ENCODE measurements at places on chromosomes 6 and 20.
A peak's percentile ranks its signal among the peaks of the same experiment; 100 is the strongest.

DNA sequence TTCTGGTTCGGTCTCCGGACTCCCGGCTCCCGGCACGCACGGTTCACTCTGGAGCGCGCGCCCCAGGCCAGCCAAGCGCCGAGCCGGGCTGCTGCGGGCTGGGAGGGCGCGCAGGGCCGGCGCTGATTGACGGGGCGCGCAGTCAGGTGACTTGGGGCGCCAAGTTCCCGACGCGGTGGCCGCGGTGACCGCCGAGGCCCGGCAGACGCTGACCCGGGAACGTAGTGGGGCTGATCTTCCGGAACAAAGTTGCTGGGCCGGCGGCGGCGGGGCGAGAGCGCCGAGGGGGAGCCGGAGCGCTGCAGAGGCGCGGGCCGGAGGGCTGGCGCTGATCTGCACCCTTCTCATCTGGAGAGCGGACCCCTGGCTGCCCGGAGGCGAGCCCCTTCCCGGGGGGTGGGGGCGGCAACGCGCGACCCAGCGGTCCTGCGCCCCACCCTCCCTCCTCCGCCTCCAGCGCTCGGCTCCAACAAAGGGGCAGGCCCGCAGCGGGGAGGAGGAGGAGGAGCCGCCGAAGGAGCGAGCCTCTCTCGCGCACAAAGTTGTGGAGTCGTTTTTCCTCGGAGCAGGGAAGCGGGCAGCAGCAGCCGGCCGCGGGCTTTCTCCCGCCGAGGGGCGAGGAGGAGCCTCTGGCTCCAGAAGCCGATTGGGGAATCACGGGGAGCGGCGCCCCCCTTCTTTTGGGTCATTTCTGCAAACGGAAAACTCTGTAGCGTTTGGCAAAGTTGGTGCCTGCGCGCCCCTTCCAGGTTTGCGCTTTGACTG lies at the start of gene UTRN:
UTRN (plus strand) TSS at position 553 of the 765 bp plus-strand sequence. CDS start 6,494 bp downstream, outside the sequence.
- peak; percentile 89 for DNase-seq

GRCh38 chr6:35993150-35993549 lies 31.3 kb downstream of the SLC26A8 start:
- DNase-seq, result no peak

GRCh38 chr6:119559586-119559985 lies 210.0 kb upstream of the MAN1A1 start:
- DNase-seq, result no peak

GRCh38 chr6:37373822-37374471 lies 20.2 kb downstream of the RNF8 start:
- peak; percentile 74 for DNase-seq

DNA sequence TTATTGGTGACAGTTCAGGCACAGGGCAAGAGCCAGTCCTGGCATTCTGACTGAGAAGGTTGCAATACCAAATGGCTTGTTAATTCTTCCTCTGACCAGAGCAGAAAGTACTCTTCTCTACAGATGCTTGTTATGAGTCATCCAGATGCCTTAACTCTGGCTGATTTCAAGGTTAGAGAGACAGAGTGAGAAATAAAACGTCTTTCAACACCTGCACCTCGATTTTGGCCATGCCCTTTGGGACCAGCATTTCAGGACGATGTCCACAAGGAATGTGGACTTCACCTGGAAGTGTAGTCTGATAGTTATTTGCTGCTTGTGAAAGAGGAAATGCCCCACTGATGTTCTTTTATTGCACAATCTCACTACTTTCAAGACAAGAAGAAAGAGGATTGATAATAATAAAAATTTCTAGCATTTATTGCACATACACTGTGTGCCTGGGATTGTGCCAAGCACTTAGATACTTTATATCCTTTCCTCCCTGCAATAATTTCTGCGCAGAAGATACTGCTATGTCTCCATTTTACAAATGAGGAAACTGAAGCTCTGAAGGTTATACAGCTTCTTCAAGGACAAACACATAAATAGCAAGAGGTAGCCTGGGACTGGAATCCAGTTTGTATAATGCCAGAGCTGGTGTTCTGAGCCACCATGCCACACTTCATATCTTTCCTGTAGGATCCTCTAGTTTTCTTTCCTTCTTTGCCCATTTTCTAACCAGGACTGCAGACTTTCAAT lies 33.5 kb upstream of the MCM3 start:
- DNase-seq, result no peak

- no peak for DNase-seq
Measured at GRCh38 chr20:3101737-3102574, 17.4 kb upstream of the AVP start.

GRCh38 chr20:58362970-58363369 lies 26.1 kb upstream of the VAPB start:
- no peak for DNase-seq

- DNase-seq, result no peak
Measured at GRCh38 chr6:118285791-118286190, 262.3 kb upstream of the PLN start.

- no peak for DNase-seq
Measured at GRCh38 chr6:44049989-44050871, 77.0 kb downstream of the MRPL14 start.

DNA sequence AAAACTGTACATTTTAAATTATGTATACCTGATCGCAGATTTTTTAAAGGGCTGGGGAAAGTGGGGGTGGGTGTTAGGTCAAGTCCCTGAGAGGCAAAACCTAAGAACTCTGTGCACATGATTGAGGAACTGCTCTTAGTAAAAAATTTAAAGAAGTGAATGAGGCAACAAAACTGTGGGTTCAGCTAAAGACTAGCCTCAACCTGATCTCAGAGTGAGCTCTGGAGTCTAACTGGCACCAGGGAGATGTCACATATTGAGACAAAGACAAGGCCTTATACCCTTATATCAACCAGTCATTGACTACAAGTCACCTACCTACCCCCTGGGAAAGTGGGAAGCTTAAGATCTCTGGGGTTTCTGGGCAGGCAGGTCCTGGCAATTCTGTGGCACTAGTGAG lies 27.4 kb upstream of the RUNX2 start:
- no peak for DNase-seq

DNA sequence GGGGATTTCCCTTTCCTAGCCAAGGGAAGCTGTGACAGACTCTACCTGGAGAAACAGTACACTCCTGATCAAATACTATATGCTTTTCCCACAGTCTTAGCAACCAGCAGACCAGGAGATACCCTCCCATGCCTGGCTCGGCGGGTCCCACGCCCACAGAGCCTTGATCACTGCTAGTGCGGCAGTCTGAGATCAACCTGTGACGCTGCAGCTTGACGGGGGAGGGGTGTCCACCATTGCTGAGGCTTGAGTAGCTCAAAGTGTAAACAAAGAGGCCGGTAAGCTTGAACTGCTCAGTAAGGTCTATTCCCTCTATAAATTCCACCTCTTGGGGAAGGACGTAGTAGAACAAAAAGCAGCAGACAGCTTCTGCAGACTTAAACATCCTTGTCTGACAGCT lies 63.2 kb downstream of the WASF1 start:
- DNase-seq, result no peak

GRCh38 chr20:57261457-57262251 lies 4.8 kb downstream of the BMP7 start:
- no peak for DNase-seq

DNA sequence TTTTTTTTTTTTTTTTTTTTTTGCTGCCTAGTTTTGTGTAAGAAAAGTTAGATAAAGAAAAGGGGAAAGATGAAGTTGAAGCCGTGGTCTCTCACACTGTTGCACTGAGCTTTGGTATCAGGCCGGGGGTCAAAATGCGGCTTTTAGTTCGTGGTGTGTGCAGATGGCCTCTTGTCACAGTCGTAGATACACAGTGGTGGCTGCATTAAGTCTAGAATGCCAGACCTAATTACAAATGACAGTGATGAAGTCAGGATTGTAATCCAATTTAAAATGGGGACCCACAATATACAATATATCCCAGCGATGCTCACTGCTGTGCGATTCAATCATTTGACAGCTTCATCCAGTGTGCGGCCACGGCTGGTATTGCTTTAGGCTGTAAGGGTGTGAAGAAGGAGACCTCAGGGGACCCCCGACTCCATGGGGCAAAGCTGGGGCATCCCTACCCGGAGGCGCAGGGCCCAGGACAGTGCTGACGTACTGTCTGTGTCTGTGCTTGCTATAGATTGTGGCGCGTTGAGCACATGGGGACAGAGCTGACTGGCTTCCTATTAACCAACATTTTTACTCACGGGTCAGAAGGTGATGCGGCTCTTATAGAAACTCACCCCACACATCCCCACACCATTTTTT lies 210.0 kb upstream of the SOX4 start:
- no peak for DNase-seq

- DNase-seq, result no peak
Measured at GRCh38 chr6:144712541-144712940, 427.4 kb downstream of the UTRN start.

- DNase-seq, result peak; percentile 45
Measured at GRCh38 chr6:167501831-167502385, 177.0 kb downstream of the TTLL2 start.

DNA sequence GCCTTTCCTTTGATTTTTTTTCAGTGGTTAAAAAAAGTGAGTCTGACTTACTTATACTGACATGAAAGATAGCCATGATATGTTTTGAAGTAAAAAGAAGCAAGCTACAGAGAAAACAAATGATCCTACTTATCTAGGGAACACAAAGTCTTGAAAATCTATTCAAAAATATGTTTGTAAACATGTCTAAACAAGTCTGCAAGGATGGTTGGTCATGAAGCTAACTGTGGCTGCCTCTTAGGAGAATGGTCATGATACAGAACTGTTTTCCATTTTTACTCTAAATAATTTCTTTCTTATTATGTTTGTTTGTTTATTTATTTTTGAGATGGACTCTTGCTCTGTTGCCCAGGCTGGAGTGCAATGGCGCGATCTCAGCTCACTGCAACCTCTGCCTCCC lies 21.5 kb downstream of the FERMT1 start:
- DNase-seq, result no peak

GRCh38 chr6:31407699-31408098 lies 4.3 kb downstream of the MICA start:
- DNase-seq, result no peak

- no peak for DNase-seq
Measured at GRCh38 chr6:115908906-115909559, 151.7 kb downstream of the FRK start.

GRCh38 chr20:50372770-50373088 lies 137.5 kb upstream of the PTPN1 start:
- DNase-seq, result no peak

- DNase-seq, result no peak
Measured at GRCh38 chr20:39619271-39619785, 657.2 kb downstream of the DHX35 start.

Measured in A673 (cell line).